Stimulated activated CD8-positive, alpha-beta memory T cell treated with anti-CD3 and anti-CD28 coated beads, Interleukin-7, amount 100 ng/mL, for 1 hour (primary cell): ENCODE measurements at places on chromosomes 1 and 21.

- no peak for DNase-seq
Observed at GRCh38 chr1:159646687-159647086, 59.1 kb downstream of the APCS start.

GRCh38 chr1:63461661-63462230 is 61.3 kb downstream of the ITGB3BP start:
- DNase-seq, result no peak

- DNase-seq, result no peak
Observed at GRCh38 chr1:204530932-204531331, 14.7 kb downstream of the MDM4 start.

GRCh38 chr1:64581135-64581842 is 111.4 kb downstream of the CACHD1 start:
- DNase-seq, result no peak

DNA sequence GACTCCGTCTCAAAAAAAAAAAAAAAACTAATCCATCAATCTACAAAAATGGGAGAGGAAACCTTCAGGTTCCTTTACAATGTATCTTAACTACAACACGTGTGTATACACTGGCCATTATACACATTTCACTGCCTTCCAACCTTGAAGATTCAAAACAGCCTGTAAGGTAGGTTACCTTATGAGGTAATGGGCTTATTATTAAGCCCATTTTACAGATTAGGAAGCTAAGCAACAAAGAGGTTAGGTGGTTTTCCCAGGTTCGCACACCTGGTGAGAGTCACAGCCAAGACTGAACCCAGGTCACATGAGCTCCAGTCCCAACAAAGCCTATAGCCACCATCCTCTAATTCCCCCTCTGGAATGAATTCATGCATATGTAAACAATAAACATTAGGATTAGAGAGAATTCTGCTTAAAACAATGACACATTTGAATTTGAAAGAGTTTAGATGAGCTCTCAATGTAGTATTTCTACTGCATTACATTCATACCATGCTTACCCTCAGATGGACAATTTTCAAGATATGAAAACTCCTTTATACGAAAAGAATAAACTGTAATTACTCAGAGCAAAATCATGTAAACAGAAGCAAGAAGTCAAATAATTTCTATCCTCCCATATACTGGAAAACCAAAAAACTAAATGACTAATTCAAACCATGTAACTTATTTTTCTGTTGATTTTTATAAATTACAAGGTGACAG is 54.8 kb downstream of the EIF4G3 start:
- DNase-seq, result no peak

DNA sequence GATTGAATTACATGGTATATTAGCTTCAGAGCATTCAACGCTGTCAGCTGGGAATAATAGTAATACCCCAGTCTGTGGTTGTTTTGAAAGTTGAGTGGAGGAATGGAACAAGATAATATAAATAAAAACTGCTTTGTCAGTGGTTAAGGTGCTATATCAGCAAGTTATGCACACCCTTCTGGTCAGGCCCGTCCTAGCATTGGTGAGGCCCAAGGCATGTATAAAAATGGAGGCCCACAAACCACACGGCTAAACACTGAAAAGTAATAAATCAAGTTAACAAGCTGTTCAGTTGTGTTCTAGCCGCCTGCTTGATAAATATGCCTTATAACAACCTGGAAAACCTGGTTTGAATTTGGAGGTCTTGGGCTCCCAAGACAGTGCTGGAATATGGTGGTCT is 77.4 kb downstream of the PSMG1 start:
- DNase-seq, result no peak

DNA sequence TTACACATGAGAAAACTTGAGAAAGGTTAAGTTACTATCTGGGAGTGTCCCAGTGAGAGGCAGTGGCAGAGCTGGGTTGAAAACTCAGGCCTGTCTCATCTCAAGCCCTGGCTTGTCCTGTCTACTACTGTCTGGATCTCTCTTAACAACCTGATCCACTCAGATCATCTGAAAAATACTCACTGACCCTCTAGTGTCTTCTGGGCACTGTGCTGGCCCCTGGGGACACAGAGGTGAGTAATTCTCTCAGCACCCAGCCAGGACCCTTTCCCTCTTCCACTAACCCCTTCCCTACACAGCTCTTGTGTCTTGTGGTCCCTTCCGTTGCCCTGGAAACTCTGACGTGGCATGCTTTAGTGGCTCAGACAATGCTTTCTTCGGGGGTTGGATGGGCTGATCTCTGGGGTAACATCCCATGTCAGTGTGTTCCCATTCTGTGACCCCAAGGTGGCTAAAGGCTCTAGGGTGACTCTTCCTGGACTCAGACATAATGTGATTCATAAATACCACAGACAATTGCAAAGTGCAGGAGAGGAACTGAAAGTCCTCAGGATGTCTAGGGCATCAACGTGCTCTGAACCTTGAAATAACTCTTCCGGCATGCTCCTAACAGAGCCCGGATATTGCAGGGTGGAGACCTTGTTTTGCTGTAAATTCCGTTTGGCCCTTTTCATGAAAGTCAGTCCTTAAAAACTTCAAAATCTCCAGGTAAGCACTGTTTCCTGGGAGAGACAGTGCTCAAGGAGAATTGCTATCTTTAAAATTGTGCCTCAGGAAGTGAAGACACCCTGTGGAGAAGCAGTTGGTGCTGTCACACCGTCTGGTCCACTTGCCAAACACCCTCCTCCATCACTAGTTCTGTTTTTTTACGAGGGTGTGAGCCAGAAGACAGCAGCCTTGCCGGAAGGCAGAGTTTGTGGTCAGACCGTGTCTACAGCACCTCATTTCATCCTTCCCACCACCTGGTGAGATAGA is 4.0 kb downstream of the SHISAL2A start:
- peak; percentile 47 for DNase-seq

- no peak for DNase-seq
Observed at GRCh38 chr1:179984942-179985341, 30.3 kb downstream of the CEP350 start.

- DNase-seq, result no peak
Observed at GRCh38 chr1:64934115-64934877, 32.1 kb downstream of the JAK1 start.

GRCh38 chr1:190578017-190578416 is 100.4 kb upstream of the BRINP3 start:
- no peak for DNase-seq

DNA sequence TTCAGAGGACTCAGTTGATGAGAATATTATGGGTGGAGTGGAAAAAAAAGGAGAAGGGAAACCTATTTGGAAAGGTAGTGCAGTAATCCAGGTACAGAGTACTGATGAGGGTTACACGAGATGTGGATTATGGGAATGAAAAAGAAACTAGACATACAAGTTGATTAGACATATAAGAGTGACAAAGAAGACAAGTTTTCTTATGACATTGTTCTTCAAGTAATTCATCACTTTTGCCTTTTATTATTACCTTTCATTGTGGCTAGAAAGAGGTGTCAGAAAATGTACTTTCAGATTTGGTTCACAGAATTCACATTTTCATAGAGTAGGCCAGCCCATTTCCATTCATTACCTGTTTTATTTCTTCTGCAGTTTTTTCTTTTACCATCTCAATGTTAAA is 10.4 kb downstream of the ATPAF1 start:
- no peak for DNase-seq

DNA sequence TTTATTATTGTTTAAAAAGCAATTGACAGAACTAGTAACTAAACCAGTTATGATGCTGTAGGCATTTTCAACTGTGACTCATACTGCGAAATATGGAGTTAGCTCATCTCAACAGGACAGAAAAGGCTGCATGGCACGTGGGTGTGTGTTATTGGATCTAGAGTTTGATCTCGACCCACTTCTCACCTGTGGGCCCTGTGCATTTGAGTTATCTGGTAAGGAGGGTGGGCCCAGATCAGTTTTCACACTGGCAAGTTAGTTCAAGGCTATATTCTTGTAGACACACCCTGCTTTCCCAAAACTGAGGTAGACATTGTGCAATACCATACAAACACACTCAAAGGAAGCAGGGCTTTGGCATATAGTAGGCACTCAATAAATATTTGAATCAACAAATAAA is 71.3 kb upstream of the PRDX6 start:
- DNase-seq, result no peak

DNA sequence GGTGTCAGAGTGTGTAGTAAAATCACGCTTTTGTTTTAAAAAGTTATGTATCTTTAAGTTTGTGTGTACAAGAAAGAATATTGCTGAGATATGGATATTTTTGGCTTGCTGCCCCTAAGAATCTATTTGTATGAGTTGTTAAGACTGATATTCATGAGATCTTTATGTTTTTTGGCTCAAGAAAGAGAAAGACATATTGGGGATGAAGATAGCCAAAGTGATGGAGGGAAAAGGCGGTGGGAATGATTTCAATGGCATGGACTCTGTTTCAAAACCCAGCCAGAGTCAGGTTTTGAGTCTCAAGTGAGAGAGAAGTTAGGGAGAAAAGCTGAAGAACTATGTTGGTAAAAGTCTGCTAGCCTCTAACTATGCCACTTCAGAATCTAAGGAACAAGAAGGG is 351.7 kb downstream of the PBX1 start:
- DNase-seq, result no peak

DNA sequence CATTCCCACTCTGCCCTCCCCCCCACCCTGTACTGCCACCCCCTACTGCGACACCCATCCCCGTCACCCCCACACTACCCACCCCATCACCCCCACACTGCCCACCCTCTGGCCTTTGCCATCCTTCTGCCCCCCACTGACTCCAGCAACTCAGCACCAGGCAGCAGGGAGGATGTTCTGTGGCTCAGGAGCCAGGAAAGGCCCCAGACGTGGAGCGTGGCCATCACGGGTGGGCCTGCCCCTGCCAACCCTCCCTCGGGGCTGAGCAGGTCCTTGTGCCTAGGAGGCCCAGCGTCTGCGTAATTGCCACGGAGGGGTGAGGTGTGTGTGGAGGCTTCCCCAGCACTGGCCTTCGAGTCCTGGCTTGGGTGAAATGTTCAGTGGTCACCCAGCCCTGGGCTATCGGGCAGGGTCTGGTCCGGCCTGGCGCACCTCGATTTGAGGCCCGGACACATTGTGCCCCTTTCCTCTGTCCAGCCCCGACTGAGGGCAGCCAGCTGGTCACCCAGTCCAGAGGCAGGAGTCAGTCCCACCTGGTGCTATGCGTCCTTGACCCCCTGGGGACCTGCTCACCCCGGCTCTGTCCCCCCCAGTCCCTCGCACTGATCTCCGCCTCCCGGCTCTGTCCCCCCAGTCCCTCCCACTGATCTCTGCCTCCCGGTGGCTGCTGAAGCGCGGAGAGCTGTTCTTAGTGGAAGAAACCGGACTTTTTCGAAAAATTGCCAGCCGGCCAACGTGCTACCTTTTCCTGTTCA is 23.0 kb downstream of the ARHGEF16 start:
- DNase-seq, result no peak

GRCh38 chr1:119027759-119028158 is 39.6 kb upstream of the TBX15 start:
- DNase-seq, result no peak

DNA sequence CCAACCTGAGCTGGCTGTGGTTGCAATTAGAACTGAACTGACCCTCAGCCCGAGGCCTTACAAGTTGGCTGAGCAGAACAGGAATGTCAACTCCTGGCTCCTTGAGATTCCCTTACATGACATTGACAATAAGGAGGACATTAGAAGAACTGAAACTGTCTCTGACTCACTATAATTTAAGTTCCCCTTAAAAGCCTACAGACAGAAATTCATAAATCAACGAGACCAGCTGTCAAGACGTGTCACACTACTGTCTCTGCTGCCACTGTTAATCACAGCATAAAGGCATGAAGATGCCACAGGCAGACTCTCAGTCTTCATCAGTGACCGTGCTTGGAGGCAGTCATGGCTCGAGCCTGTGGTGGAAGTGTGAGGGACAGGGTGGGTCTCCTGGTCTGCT is 168.8 kb downstream of the GABPA start:
- DNase-seq, result no peak

GRCh38 chr1:235866205-235866912 is at the start of gene LYST:
TSS of gene LYST (minus strand) at chr1:235866906. CDS start at chr1:235830417, 36,489 bp downstream.
- no peak for DNase-seq

DNA sequence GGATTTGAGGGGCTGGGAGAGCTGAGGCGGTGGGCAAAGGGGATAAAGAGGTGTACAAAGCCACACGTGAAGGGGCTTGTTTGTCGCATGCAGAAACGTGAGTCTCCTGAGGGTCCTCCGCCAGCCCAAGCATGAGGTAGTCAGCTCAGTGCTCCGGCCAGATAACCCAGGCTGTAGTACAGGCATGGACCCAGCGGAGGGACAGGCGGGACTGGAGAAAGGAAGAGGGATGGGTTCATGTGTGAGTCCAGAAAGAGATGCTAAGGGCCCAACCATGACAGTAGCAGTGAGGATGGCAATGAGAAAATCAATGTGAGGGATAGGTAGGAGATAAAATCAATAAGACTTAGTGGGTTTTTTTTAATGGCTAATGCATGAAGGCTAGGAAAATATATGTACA is 13.7 kb upstream of the ELK4 start:
- no peak for DNase-seq
